Liver (tissue), 10 donors: ENCODE measurements at places on chromosomes 7 and 10. TPM values are rescaled to one million over a fixed set of nuclear protein-coding genes. Genes with fewer than 3 reads are reported as not detected.

DNA sequence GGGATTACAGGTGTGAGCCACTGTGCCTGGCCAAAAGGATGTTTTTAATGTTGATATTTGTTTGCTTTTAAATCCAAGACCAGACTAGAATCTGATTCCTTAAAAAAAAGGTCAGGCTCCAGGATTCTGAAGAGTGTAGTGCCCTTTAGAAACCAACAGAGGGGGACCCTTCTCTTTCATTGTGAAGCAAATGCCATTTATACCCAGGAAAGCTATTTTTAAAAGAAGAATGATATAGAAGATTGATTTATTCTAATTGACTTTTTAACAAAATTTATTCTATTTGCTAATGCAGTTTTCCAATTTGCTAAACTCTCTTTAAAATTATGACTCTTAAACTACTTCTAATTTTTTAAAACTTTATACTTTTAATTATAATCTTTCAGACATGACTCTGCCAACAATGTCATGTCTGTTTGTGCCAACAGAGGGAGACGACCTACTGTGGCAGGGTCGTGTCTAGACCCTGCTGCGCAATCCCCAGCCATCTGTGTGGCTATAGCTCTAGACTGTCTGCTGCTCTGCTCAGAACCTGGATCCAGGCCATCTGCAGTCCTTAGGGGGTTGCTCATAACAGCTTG is 201.0 kb upstream of the IMMP2L start:
- H3K4me3 ChIP-seq: no peak overlapping the region
- H3K4me1 ChIP-seq: peaks cover 14% of the 10 kb centered on the region
- no peak for DNase-seq

DNA sequence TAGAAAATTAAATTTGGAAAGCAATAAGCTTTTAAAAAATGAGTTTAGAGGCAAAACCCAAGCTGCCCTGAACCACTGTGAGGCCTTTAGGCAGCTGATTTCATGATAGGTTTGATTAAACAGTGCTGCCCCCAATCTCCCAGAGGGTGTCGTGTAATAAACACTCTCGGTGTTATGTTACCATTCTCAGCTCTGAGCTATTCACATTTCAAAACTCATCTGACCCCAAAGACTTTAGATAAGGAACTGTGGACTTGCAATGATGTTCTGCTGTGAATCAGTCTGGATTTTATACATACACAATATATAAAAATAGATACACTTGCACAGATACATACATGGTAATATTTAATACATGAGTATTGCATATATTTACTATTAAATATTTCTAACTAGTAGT is 120.4 kb downstream of the MALRD1 start:
- H3K27ac ChIP-seq: no peak overlapping the region
- H3K27me3 ChIP-seq: no peaks in the 10 kb centered on the region
- H3K36me3 ChIP-seq: no peaks in the 10 kb centered on the region
- no peaks in the 10 kb centered on the region for H3K4me1 ChIP-seq
- no peak overlapping the region for H3K4me3 ChIP-seq

- no peak overlapping the region for H3K27ac ChIP-seq
- H3K4me1 ChIP-seq: no peaks in the 10 kb centered on the region
- no peak overlapping the region for H3K4me3 ChIP-seq
- no peak for DNase-seq
Measured at GRCh38 chr7:24797270-24797669, 40.0 kb upstream of the GSDME start.

DNA sequence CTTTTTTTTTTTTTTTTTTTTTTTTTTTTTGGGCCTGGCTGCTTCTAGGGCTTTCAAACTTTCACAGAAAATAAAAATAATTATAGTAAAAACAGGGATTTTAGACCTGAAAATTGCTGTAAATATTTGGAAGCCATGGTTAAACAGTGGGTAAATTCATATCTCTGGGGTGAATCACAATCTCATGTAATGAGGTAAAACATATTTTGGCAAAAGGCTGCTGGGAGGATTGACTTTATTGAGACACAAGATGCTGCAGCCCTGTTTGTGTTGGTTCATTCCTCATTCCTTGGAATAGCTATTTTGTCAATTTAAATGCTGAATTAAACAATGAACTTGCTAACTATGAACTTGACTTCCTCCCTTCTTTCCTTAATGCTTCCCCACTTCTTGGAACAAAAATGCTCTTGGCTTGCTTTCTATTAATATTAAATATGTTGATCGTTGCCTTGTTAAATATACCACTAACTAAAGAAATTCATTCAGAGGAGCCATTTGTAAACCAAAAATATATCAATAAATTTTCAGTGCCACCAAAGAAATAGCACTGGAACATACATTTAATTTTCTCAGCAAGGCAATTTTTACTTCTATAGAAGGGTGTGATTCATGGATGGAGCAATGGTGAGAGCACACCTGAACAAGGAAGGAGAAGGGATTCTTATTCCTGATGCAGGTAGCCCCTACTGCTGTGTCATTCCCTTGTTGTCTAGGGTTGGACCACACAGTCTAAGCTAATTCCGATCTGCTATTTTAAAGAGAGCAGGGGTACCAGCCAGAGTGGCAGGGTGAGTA is 24.6 kb downstream of the AGK start:
- H3K4me1 ChIP-seq: no peaks in the 10 kb centered on the region
- no peak for DNase-seq
- no peaks in the 10 kb centered on the region for H3K27me3 ChIP-seq

- peaks cover 19% of the 10 kb centered on the region for H3K4me1 ChIP-seq
- DNase-seq: peak; percentile 30
- no peak overlapping the region for H3K27ac ChIP-seq
- H3K27me3 ChIP-seq: no peaks in the 10 kb centered on the region
Measured at GRCh38 chr10:129727495-129727894, 236.6 kb downstream of the EBF3 start.

- H3K4me3 ChIP-seq: no peak overlapping the region
- DNase-seq: no peak
- H3K36me3 ChIP-seq: no peaks in the 10 kb centered on the region
- H3K4me1 ChIP-seq: no peaks in the 10 kb centered on the region
Measured at GRCh38 chr10:128571071-128571470, 444.8 kb upstream of the MKI67 start.

DNA sequence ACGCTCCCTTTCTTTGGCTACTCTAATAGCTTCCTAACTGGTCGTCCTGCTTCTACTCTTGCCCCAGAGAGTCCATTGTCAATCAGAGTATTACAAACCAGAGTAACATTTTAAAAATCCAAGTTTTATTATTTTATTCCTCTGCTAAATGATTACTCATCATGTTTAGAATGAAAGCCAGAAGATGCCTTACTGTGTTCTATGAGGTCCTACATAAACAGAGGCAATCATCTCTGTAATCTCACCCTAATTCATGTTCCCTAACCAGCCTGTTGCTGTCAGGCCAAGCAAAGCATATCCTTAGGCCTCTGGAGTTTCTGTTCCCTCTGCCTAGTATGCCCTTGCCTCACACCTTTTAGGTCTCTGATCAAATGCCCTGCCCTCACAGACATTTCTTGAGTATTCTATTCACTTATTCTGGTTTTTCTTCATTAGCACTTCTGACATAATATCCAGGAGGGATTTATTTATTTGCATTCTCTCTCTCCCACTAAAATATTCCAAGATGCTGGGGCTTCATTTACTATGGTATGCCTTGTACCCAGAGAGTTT is 497.5 kb downstream of the PHTF2 start:
- no peak overlapping the region for H3K27ac ChIP-seq
- H3K4me1 ChIP-seq: no peaks in the 10 kb centered on the region
- DNase-seq: no peak
- H3K27me3 ChIP-seq: no peaks in the 10 kb centered on the region

- H3K27ac ChIP-seq: no peak overlapping the region
- no peak overlapping the region for H3K4me3 ChIP-seq
- peaks cover 6% of the 10 kb centered on the region for H3K27me3 ChIP-seq
- no peaks in the 10 kb centered on the region for H3K4me1 ChIP-seq
- no peaks in the 10 kb centered on the region for H3K36me3 ChIP-seq
Measured at GRCh38 chr10:62900829-62901571, 84.8 kb upstream of the EGR2 start.

Gene FOXP2
- 4.0 TPM for total RNA-seq

Gene ADAM12
- total RNA-seq: 0.25 TPM

Gene ZNF488
- total RNA-seq: 0.09 TPM

Gene CNOT4
- total RNA-seq: 6.9 TPM

Gene C10orf95
- not detected for total RNA-seq

Gene ARL3
- 1.0 TPM for total RNA-seq

Gene RET
- total RNA-seq: 0.33 TPM

Gene DENND2A
- 7.4 TPM for total RNA-seq
